ENCODE measurements at places on chromosomes 12 and 14. TPM values are rescaled to one million over a fixed set of nuclear protein-coding genes. Genes with fewer than 3 reads are reported as not detected.
A peak's percentile ranks its signal among the peaks of the same experiment; 100 is the strongest.

Gene SYNDIG1L
- total RNA-seq: not detected

Gene KRT3
- total RNA-seq: not detected

- H3K36me3 ChIP-seq: peaks cover 21% of the 10 kb centered on the region
- H3K27ac ChIP-seq: no peak overlapping the region
- no peak for DNase-seq
- no peaks in the 10 kb centered on the region for H3K27me3 ChIP-seq
Observed at GRCh38 chr14:103495854-103496253, 26.8 kb downstream of the CKB start.

DNA sequence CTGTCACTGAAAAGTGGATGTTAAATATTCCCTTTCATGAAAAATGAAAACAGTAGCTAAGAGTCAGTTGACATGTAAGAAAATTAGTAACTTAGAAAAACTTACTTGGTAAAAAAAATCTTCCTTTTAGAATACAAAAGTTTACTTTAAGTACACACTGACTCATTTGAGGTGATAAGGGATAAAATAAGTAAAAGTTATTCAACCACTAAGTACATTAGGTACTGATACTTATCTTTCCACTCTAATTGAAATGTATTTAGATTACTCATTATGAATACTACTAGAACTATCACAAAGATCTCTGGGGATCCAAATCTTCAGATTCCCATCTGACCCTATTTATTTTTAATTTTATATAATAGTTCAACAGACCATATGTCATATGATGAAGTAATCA, 12.2 kb downstream of the SYCP3 start:
- peaks cover 11% of the 10 kb centered on the region for H3K36me3 ChIP-seq
- no peaks in the 10 kb centered on the region for H3K27me3 ChIP-seq
- H3K4me1 ChIP-seq: peaks cover 5% of the 10 kb centered on the region
- H3K27ac ChIP-seq: no peak overlapping the region
- no peak overlapping the region for H3K4me3 ChIP-seq

Gene SYT1
- not detected for total RNA-seq

DNA sequence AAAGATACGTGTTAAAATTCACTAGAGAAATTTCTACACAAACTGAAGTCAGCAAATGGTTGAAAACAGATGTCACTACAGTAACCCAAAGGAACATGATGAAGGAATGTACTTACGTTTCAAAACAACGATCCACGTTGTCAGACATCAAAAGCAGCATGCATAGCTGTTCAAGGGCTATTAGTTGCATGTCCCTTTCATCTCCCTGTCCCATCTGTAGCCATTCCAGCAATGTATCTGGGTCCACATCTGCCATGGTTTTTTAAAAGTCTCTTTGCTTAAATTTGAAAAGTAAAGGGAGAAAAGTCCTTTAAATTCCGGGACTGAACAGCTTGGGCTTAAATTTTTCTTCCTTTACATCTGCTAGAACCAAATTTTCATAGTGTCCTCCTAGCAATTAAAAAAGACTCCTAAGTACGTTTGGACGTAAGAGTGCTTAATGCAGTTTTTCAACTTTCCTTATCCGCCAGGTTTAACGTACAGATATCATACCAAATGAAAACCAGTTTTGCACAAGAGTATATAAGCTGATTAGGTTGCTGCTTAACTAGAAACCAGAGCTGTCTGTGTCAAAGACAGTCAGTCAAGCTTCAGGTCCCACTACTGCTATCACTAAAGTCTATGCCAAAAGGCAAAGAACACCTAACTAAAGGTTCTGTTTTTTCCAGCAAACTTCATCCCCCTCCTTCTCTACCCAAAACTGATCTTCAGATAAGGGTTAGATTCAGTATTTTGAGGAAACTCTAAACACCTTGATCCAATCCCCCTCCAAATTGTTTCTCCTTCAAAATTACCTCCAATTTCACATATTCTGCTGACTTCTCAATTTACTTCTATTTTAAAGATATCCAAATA, 1.7 kb downstream of the HECTD1 start:
- peak overlapping the region; percentile 90 for H3K4me3 ChIP-seq
- H3K4me1 ChIP-seq: peaks cover 61% of the 10 kb centered on the region
- H3K36me3 ChIP-seq: peaks cover 37% of the 10 kb centered on the region
- peak; percentile 15 for DNase-seq

Gene FERMT2
- 0.40 TPM for total RNA-seq

Gene ITGB7
- total RNA-seq: 702 TPM

Gene FLVCR2
- 1.1 TPM for total RNA-seq

Gene AKAP3
- total RNA-seq: 2.5 TPM

- no peak overlapping the region for H3K4me3 ChIP-seq
- no peaks in the 10 kb centered on the region for H3K4me1 ChIP-seq
- H3K36me3 ChIP-seq: no peaks in the 10 kb centered on the region
- H3K27me3 ChIP-seq: peaks cover 6% of the 10 kb centered on the region
- H3K27ac ChIP-seq: no peak overlapping the region
- no peak for DNase-seq
Observed at GRCh38 chr14:50892255-50892654, 20.4 kb downstream of the ABHD12B start.

DNA sequence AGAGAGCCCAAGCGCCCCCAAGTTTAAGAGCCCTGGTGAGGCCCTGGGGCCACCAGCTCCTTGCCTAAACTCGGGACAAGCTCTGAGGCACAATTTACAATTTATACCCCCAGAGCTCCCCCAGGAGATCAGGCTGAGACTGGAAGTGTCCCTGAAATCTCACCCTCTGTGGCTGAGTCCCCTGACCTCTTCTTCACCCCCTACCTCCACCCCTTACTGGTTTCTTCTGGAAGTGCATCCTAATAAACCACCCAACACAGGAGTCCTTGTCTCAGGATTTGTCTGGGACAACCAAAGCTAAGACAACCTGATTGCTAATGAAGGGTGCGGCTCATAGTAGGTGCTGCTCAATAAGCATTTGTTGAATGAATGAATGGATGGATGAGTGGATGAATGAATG, 206.4 kb downstream of the BCL11B start:
- H3K27me3 ChIP-seq: no peaks in the 10 kb centered on the region
- DNase-seq: no peak
- no peaks in the 10 kb centered on the region for H3K4me1 ChIP-seq
- no peaks in the 10 kb centered on the region for H3K36me3 ChIP-seq
- H3K4me3 ChIP-seq: no peak overlapping the region

DNA sequence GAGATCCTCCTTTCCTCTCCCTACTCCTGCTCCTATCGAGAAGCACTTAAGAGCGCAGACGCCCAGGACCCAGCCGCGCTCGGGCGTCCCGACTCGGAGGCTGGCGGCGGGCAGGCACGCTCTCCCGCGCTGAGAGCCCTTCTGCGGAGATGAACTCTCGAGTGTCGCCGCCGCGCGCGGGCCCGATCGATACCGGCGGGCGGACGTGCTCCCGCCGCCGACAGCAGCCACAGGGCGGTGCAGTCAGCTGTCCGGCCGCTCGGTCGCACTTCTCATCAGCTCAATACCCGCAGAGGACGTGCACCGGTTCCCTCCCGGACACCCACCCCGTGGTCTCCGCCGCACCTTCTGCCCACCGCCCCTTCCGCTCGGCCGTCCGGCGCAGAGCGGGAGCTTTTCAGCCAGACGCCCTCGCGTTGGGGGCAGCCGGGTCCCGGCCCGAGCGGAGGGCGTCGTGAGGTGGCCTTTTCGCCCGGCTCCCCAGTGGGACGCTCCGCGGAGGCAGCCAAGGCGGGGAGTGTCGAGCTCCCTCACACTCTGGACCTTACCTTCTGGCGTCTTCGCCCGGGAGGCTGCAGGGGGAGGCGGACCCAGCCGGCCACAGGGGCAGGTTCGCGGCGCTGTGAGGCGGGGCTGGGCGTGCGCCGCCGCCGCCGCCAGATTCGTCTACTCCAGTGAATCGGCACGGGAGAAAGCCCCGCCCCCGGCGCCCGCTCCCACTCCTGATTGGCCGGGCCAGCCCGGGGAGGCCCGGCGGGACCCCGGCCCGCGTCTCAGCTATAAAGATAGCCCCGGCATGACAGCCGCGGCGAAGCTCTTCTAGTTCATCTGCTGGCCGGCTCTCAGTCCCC, at the start of gene INSM2:
TSS of gene INSM2 (plus strand) at position 808 of the 851 bp plus-strand sequence. CDS start 89 bp downstream, outside the sequence.
- no peak within 1 kb of the TSS for H3K27ac ChIP-seq
- H3K4me3 ChIP-seq: peak within 1 kb of the TSS; percentile 57
- H3K4me1 ChIP-seq: peaks cover 14% of the 10 kb centered on the region
- DNase-seq: peak; percentile 71

GRCh38 chr12:107642240-107642639, 43.4 kb upstream of the PWP1 start:
- H3K4me3 ChIP-seq: no peak overlapping the region
- no peaks in the 10 kb centered on the region for H3K27me3 ChIP-seq
- no peak for DNase-seq
- peaks cover 7% of the 10 kb centered on the region for H3K36me3 ChIP-seq

GRCh38 chr14:21525571-21525961, 580 bp downstream of the SALL2 start:
- peak overlapping the region; percentile 79 for H3K27ac ChIP-seq
- H3K36me3 ChIP-seq: no peaks in the 10 kb centered on the region
- H3K4me3 ChIP-seq: peak overlapping the region; percentile 75
- H3K4me1 ChIP-seq: peaks cover 17% of the 10 kb centered on the region

Gene ACTR10
- total RNA-seq: 39.2 TPM

Gene ACOT6
- not detected for total RNA-seq

Gene WNT5B
- total RNA-seq: not detected

DNA sequence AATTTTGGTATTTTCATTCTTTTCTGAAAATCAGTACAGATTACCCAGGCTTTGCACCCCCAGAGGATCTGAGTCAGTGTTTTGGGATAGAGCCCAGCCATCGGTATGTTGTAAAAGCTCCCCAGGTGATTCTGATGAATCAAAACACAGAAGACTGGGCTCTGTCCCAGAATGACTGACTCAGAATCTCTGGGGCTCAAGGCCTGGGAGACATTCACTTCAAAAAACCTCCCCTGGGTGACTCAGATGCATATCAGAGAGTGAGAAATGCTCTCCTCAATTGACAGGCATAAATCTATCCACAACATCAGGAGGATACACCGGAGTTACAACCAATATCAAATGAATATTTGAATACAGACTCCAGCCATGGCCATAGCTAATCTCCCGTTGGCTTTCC, 32.6 kb downstream of the SLC35F4 start:
- no peak for DNase-seq
- no peak overlapping the region for H3K27ac ChIP-seq
- no peaks in the 10 kb centered on the region for H3K36me3 ChIP-seq
- H3K4me1 ChIP-seq: no peaks in the 10 kb centered on the region

DNA sequence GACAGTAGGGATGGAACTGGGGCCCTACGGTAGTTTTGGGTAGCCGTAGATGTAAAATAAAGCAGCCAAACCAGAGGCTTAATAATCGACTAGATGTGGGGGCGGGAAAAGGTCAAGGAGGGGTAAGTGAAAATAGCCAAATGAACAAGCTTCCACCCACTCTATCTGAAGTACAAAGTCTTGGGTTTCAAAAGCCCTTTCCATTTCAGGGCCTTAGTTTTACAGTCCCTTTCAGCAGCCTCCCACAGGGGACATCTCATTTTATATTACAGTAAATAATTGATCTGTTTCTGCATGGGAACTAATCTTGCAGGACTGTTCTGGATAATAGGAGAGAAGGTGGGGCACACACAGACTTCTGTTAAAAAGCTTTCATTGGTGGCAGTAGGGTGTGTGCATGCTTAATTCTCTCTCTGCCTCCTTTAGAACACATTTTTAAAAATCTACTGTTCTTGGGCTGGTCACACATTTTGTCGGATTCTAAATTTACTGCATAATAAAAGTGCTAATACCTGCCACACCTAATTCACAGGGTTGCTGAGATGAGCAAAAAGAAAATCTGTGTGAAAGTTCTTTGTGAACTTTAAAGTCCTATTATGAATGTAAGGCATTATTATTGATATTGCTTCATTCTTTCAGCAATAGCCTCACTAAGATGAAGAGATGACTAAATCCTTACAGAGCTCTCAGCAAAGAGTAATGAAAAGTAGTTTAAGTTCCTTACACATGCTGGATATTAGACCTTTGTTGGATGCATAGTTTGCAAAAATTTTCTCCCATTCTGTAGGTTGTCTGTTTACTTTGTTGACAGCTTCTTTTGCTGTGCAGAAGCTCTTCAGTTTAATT, 104.6 kb downstream of the ITPR2 start:
- H3K27me3 ChIP-seq: no peaks in the 10 kb centered on the region
- peaks cover 8% of the 10 kb centered on the region for H3K36me3 ChIP-seq
- H3K4me1 ChIP-seq: peaks cover 30% of the 10 kb centered on the region
- no peak overlapping the region for H3K4me3 ChIP-seq
- H3K27ac ChIP-seq: no peak overlapping the region

- H3K4me1 ChIP-seq: peaks cover 9% of the 10 kb centered on the region
- DNase-seq: no peak
- no peaks in the 10 kb centered on the region for H3K36me3 ChIP-seq
- H3K27ac ChIP-seq: no peak overlapping the region
- H3K27me3 ChIP-seq: peaks cover 3% of the 10 kb centered on the region
Observed at GRCh38 chr14:90487031-90487430, 90.2 kb downstream of the CALM1 start.

- H3K4me1 ChIP-seq: no peaks in the 10 kb centered on the region
- no peaks in the 10 kb centered on the region for H3K36me3 ChIP-seq
- H3K27me3 ChIP-seq: peaks cover 2% of the 10 kb centered on the region
- H3K4me3 ChIP-seq: no peak overlapping the region
- DNase-seq: no peak
- H3K27ac ChIP-seq: no peak overlapping the region
Observed at GRCh38 chr12:22974865-22975264, 349.9 kb downstream of the ETNK1 start.

GRCh38 chr12:18332173-18332572, 70.9 kb downstream of the PIK3C2G start:
- no peak overlapping the region for H3K27ac ChIP-seq
- H3K27me3 ChIP-seq: no peaks in the 10 kb centered on the region
- no peaks in the 10 kb centered on the region for H3K36me3 ChIP-seq
- DNase-seq: no peak

Gene DGKA
- 766 TPM for total RNA-seq

Gene TPPP2
- not detected for total RNA-seq

- DNase-seq: no peak
- H3K27ac ChIP-seq: no peak overlapping the region
- H3K4me3 ChIP-seq: no peak overlapping the region
- peaks cover 6% of the 10 kb centered on the region for H3K36me3 ChIP-seq
- no peaks in the 10 kb centered on the region for H3K27me3 ChIP-seq
Observed at GRCh38 chr12:91801048-91801447, 344.6 kb downstream of the BTG1 start.

GRCh38 chr12:78695749-78696148, 168.8 kb upstream of the SYT1 start:
- H3K4me3 ChIP-seq: no peak overlapping the region
- H3K4me1 ChIP-seq: no peaks in the 10 kb centered on the region
- H3K36me3 ChIP-seq: no peaks in the 10 kb centered on the region
- H3K27ac ChIP-seq: no peak overlapping the region

Measured in activated CD4-positive, alpha-beta T cell treated with anti-CD3 and anti-CD28 coated beads, Interleukin-2, amount 10 ng/mL, durations not matched to agents 7 days and 5 days (primary cell).